ENCODE measurements at places on chromosomes 13 and 19.

DNA sequence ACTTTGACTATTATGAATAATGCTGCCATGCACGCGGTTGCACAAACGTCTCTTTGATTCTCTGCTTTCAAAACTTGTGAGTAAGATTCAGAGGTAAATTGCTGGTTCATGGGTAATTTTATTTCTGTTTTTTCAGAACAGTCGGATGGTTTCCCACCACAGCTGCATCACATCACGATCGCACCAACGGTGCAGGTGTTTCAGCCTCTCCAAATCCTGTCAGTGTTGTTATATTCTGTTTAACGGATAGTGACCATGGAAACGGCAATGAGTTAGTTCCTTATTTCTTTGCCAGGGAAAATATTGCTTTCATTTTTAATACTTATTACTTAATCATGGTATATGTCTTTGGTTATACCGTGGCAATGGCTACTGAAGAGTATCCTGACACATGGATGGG lies 19.1 kb upstream of the ZNF835 start:
- DNase-seq: no peak

DNA sequence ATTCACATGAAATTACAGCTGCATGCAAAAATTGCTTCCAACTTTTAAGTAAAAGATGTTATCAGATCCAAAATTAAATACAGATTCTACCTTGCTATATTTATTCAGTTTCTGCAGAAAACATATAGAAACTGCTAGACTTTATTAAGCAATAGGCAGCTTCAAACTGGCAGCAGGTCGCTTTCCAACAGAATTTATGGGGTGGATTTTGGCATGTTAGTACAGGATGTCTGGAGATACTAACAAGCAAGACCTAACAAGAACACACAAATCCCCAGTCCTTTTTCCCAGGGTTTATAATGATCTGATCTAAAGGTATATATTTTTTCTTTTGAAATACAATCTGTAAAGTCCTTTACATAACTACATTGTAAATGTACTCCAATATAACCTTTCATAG lies 27.5 kb downstream of the TBC1D4 start:
- DNase-seq: no peak

DNA sequence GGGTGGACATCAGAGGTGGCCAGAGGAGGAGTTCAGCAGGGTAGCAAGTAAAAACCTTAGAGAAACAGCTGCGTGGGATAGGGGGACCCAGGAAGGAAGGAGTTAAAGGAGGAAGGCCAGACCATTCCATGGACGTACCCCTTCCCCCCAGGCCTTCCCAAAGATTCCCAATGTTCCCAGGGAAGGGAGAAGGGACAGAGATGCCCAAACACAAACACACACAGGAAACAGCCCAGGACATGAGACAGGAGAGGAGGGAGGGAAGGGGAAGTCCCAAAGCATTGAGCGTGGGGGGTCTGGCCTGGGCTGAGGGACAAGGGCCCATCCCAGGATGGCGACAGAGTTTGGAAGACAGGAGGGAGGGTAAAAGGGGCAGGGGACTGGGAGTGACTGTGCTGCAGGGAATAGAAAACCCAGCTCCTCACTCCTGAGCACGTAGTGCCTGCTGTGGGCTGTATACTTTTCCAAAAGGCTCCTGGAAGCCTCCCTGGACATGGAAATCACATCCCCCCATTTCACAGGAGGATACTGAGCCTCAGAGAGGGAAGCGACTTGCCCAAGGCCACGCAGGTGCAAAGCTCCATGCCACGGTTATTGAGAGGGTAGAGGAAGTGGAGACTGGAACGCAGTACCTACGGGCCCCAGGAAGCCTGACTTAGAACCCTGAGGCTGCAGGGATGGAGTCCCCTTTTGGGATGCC lies 1.1 kb downstream of the SYDE1 start:
- no peak for DNase-seq

DNA sequence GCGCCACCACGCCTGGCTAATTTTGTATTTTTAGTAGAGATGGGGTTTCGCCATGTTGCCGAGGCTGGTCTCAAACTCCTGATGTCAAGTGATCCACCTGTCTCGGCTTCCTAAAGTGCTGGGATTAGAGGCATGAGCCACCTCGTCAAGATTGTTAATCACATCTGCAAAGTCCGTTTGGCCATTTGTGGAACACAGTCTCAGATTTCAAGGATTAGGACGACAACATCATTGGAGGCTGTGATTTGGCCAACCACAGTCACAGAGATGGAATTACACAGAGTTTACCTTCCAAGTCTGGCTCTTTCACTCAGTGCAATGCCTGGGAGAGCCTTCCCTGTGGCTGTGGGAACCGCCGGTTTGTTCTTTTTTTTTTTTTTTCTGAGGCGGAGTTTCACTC lies 17.8 kb downstream of the SULT2B1 start:
- DNase-seq: no peak

- DNase-seq: no peak
These were observed 64.4 kb downstream of the LMO7 start for GRCh38 chr13:75700552-75700951.

- no peak for DNase-seq
These were observed 11.6 kb downstream of the URI1 start for GRCh38 chr19:29953352-29954247.

DNA sequence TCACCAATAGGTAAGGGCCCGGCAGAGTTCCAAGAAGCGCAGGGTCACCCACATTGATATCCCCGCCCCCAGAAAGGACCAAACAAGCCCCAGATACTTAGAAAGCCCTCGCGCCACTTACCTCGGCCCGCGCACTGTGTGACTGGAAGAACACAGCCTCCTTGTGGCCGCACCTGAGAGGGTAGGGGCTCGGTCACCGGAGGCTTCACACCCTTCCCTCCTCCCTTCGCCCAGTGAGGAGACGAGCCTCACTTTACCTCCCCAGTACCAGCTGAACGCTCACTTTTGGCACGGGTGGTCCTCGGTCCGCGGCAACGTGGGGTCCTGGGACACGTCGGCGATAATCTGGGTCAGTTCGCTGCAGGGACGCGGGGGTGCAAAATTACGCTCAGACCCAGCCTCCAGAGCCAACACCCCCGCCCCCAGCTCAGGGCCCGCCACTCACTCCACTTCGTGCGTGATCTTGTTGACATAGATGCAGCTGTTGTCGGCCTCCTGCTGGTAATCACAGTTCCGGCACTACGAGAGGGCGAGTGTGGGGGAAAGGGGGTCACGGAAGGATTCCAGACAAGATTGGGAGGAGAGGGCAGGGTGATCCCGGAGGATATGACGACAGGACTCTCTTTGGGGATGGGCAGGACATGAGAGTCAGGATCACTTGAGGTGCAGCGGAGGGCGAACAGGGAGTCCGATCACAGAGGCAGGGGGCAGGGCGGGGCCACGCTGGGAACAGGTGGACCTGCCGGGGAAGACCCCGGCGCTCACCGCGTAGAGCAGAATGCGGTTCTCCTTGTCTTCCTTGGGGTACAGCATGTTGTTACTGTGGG lies 568 bp downstream of the POLR2I start:
- peak; percentile 6 for DNase-seq

DNA sequence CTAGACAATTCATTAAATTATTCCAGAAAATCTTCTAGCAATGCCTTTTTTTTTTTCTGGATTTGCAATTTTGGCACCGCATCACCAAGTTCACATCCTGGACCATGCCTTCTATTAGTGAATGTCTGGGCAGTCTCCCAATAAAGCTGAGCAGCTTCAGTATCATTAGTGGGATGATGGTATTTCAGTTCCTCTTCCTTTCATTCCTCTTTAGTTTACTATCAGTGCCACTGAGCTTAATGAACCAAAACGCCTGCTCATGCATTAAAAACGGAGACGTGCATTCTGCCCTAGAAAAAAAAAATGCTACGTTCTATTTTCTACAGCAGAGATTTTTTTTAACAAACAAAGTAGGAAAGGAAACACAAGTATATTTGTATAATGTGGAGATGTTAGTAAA lies 343.0 kb downstream of the PCDH9 start:
- DNase-seq: no peak

All from CD4-positive, alpha-beta T cell treated with Interleukin-15 for 4 hours (primary cell).